Body of pancreas (tissue), 4 donors: ENCODE measurements at places on chromosomes 1 and 21.
A peak's percentile ranks its signal among the peaks of the same experiment; 100 is the strongest.

DNA sequence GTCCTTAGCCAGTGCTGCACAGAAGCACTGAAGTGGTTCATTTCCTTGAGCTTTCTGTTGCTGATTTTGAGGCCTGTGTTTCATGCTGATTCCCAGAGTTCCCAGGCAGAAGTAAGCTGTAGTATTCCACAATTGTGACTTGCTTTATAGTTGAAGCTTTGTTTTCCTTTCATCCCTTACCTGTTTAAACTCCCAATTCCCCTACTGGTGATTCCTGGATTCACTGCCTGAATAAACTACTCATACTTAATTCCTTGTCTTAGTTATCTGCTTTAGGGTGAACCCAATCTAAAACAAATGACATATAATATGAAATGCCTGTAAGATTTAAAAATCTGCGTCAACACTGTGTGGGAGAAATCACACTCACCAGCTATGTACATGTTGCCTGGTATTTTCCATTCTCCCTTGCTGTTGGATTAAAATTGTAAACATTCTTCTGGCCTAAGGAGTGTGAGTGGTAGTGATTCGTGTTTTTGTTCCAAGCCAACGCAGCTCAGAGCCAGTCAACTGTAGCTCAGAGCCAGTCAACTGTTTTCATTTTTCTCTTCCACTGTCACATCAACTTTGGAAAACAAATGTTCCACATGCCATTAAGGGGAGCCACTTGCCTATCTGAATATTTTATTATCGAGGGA, 879.4 kb downstream of the MRPL39 start:
- DNase-seq: no peak

- no peak for DNase-seq
Measured at GRCh38 chr1:32454726-32455125, 10.1 kb upstream of the ZBTB8B start.

DNA sequence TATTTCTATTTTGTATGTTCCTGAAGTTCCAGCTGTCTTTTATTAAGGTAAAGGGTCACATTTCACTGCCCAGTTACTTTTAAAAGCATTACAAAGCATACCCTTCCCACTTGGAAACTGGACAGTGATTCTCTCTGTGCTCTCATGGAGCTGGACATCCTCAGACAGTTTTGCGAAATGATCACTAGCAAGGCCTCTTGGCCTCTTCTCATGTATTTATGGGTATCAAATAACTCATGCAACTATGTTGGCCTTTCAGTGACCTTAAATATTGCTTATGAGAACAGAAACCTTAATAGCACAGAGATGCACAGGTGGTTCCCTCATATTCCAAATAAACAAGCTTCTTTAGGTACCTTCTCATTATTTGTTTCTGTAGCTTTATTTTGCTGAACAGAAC, 7.9 kb upstream of the AMPD1 start:
- no peak for DNase-seq

- DNase-seq: no peak
Measured at GRCh38 chr21:31218830-31219608, 125.0 kb downstream of the TIAM1 start.

GRCh38 chr1:147591261-147591891, 50.1 kb downstream of the BCL9 start:
- DNase-seq: no peak

- no peak for DNase-seq
Measured at GRCh38 chr1:99647490-99647889, 1.6 kb downstream of the PALMD start.

DNA sequence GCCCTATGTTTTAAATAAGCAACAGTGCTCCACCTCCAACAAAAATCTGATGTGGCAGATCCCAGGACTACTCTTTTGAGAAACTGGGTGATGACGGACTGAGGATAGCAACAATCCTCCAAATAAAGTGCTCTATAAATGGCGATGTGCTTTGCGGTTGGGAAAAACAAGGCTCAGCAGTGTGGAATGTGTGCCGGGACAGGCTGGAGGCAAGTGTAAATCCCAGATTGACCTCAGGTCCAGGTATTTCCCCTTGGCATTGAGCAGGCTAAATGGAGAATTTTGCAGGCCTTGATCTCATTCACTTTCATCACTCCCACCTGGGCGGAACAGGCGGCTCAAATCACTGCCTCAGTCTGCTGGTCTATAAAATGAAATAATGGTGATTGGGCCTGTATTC, 35.1 kb downstream of the LRRC42 start:
- DNase-seq: no peak

- DNase-seq: no peak
Measured at GRCh38 chr1:82492159-82492558, 691.4 kb downstream of the ADGRL2 start.

- no peak for DNase-seq
Measured at GRCh38 chr1:232962761-232963745, 12.6 kb downstream of the NTPCR start.

DNA sequence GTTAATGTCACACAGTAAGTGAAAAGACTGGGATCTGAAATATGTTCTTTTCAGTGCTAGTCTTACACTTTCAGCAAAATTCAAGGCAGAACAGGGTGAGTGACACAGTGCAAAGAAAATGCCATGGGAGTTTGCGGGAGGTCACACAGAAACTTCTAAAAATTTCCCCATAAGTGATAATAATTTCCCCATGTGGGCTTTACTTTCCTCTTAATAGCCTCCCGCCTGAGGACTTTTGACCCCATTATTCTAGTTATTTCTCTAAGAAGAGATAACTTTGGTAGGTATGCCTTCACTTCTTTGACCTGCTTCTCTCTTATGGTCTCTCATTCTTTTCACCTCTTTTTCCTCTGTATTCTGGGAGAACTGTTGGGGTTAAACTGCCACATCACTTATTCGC, 8.1 kb upstream of the DNAH14 start:
- no peak for DNase-seq

DNA sequence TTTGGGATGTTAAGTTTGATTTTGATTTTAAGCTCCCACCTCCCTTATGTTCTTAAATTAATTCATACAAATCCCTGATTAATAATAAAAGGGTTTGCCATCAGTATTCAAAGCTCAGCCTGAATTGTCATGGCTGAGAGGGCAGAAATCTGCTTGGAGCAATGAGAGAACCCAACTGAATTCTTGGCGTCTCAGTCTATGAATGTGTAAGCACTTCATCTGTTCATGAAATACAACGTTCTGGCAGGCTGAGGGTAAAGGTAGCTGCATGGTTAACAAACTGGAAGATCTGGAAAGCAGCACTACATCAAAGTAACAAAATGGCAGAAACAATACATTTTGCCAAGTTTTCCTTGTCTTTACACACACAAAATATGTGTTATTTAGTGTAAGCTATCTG, 95.3 kb downstream of the ACBD6 start:
- no peak for DNase-seq

DNA sequence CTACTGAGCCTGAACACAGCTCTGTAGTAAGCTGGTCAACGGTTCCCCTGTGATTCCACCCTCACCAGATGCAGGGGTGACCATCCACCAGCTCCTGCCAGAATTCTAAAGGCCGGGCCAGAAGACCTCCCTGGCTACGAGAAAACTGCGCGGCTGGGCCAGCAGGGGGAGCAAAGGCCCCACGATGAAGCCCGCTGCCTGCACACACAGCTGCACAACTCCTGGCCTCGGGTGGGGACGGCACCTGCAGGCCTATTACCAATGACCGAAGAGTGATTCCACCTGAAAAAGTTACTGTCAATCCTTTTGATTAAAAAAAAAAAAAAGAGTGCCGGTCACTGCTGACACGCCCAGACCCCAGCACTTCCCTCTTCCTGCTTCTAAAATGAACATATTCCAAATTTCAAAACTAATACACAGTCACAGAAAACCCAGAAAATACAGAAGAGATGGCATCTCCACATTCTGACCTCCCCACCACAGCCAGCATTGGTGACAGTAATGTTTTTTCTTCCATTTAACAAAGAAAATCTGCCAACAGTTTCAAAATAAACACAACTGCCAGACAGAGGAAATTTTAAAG, 49.8 kb upstream of the RIPK4 start:
- peak; percentile 71 for DNase-seq
